Effector CD4-positive, alpha-beta T cell (primary cell): ENCODE measurements at places on chromosomes 12 and 14.

- no peak for DNase-seq
Observed at GRCh38 chr12:55682087-55682796, 25.5 kb downstream of the ITGA7 start.

DNA sequence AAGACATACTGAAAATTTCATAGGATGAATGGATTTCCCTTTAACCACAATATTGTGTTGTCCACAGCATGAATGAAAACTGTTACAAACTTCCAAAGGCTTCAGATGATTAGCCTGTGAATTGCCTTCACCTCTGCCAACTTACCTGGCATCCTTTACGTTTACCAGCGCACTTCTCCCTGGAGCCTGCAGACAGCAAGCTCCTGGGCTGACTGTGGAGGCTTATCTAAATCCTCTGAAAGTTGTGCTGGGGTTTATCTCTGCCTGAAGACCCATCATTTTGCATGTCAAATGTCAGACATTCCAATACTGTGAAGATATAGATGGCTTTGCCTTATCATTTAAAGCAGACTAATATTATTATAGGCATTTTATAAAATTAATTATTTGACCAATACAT lies 403.0 kb downstream of the SYT1 start:
- no peak for DNase-seq

DNA sequence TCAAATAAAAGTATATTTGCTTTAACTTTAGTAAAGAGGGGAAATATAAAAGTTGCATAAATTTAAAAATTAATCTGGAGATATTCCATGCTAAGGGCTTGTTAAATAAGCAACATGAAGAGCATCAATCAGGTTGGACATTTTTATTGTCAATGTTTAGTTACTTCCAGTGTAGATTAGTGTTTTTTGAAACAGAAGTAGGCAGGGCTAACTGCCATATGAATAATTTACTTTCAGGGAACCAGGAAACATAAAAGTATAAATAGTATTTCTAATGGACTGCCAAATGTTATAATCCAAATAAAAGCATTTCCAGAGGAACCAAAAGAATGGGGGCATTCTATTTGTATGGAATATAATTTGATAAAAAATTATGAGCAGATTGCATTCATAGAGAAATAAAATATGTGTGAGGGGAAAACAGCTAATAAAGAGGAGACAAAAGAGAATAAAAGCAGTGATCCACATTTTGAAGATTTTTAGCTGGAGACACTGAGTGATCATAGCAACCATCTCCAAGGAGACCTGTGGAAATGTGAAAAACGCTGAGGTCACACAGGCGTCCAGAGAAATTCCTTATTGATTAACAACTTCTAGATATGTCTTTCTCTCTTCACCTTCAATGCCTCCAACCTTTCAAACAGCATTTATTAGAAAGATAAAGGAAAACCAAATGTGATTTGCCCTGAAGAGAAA lies 70.8 kb downstream of the SRGAP1 start:
- no peak for DNase-seq

GRCh38 chr12:53623548-53624385 lies 2.4 kb downstream of the ATF7 start:
- DNase-seq = no peak

- DNase-seq = no peak
Observed at GRCh38 chr12:83092606-83093005, 405.9 kb downstream of the TMTC2 start.

DNA sequence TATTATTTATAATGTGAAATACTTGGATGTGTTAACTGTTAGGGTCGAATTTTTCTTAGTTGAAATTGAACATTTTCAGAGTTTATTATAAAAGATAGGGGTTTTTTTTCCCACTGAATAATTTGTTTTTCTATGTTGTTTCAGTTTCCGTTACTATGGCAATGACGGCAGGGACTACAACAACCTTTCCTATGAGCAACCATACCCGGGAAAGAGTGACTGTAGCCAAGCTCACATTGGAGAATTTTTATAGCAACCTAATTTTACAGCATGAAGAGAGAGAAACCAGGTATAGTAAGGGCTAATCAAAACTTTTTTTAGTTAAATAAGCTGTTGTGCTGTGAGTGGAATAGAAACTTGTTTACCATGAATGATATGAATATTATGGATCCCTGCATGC lies 35.1 kb upstream of the BMAL2 start:
- DNase-seq = no peak

- DNase-seq = no peak
Observed at GRCh38 chr14:60651086-60651795, 2.0 kb upstream of the SIX1 start.

DNA sequence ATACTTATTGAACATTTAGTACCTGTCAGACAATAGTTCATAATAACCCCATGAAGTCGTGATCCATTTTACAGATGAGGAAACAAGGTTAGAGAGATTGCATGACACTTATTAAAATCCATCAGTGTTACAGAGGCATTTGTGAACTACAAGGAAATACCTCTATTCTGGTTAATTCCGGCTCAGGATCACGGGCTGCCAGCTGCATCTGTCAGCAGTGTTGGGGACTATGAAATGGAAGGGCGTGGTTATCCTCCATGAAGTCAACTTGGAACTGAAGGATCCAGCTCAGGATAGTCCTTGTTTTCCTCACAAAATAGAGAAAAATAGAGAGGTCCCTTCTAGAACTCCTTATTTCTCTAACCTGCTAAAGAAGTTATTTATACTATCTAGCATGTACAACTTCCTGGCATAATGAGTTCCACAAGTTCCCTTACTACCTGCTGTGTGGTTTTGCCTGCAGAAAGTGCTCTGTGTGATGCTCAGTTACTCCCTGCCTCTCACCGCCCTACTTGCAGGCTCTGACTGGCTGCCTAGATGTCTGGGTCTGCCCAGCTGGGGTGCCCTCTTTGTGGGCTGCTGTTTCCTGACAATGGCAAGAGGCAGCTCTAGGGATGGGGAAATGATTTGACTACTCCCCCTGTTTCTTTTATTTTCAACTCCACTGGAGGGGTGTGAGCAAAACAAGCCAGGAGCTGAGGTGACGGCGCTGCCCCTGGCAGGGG lies 36.8 kb downstream of the PLXNC1 start:
- DNase-seq = no peak

GRCh38 chr12:53869500-53869899 lies 69.1 kb upstream of the HOXC13 start:
- DNase-seq = no peak

DNA sequence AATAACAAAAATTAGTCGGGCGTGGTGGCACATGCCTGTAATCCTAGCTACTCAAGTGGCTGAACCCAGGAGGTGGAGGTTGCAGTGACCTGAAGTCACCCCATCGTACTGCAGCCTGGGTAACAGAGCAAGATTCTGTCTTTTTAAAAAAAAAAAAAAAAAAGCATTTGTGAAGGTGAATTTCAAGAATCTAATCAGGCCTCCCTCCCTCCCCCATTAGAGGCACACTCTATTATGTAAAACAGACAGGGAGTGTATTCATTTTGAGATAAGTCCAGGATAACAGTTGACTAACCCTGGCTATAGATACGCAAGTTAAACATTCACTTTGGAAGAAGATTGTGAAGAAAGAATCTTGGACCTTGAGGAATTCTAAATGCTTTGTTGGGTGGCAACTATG lies 2.9 kb downstream of the RESF1 start:
- DNase-seq = no peak

GRCh38 chr14:83816761-83817160 lies 1713.2 kb upstream of the FLRT2 start:
- DNase-seq = no peak

DNA sequence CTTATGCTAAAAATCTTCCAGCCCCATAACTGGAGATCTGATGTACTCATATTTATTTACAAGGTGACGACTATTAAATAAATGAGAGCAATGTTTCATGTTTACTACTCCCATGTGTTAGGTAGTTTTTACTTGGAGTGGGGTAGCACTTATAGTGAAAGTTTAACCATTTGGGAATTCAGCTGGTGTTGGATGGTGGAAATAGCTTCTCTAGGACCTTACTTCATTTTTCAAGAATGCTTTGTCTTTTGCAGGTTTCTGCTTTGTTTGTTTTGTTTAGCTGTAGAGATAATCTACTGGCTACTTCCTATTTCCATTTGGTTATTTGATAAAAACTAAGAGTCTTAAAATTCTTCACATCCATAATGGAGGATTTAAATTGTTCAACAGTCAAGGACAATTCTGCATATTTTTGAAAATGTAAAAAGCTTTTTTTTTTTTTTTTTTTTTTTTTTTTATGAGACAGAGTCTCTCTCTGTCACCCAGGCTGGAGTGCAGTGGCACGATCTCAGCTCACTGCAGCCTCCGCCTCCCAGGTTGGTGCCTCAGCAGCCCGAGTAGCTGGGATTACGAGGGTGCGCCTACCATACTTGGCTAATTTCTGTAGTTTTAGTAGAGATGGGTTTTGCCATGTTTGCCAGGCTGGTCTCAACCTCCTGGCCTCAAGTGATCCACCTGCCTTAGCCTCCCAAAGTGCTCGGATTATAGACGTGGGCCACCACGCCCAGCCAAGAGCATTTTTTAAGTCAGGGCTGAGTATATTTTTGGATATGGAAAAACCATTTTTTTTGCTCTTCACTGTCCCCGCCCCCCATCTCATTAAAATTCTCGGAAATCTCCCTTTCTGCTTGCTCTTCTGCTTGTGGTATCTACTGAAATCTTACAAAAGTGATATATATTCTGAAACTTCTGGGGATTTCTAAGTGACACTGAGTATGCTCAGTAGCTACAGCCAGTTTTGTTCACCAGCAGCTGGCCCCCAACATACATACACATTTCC lies 1.4 kb upstream of the ABCD2 start:
- peak; percentile 14 for DNase-seq

DNA sequence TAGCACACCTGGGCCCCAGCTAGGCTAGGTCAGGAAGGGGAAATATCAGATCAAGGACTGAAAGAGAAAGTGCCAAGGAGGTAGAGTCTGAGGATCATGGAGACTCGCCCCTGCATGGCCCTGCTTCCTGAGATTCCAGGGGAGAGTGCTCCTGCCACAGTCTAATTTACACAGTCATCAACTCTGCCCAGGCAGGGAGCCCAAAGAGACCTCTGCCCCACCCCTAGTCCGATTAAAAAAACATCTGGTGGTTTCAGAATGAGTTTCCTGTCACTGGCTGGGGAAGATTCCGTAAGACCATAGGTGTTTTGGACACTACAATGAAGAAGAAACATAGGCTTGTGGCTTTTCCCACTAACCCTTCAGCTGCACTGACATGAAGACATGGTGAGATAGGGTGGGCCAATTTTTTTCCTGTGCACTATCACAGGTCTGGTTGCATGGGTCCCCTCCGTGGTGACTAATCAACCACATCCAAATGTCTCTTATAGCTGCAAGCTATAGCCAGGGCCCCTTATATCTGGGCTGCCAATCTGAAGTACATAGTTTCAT lies 31.5 kb upstream of the GZMB start:
- DNase-seq = no peak

DNA sequence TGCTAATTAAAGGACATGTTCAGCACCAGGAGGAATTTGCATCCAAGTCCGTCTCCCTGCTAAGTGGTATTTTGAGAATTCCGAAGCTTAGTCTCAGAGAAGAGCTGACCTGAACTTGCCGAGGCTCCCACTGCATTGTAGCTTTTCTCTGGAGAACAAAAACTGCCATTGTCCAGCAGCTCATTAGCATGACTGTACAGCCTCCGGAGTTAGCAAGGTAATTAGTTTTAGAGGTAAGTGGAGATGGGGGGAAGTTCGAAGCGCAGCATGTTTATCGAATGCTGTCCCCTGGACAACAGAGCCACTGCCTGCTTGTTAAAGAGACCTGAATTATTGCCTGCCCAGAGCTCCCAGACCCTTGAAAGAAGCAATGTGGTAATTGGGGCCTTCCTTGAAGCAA lies 160.3 kb upstream of the PELI2 start:
- no peak for DNase-seq

GRCh38 chr14:22264759-22265158 lies 324.3 kb downstream of the DAD1 start:
- no peak for DNase-seq

GRCh38 chr14:61894452-61895077 lies 132.3 kb downstream of the SNAPC1 start:
- DNase-seq = peak; percentile 19

- peak; percentile 8 for DNase-seq
Observed at GRCh38 chr12:48198672-48198971, 4.5 kb downstream of the OR10AD1 start.

DNA sequence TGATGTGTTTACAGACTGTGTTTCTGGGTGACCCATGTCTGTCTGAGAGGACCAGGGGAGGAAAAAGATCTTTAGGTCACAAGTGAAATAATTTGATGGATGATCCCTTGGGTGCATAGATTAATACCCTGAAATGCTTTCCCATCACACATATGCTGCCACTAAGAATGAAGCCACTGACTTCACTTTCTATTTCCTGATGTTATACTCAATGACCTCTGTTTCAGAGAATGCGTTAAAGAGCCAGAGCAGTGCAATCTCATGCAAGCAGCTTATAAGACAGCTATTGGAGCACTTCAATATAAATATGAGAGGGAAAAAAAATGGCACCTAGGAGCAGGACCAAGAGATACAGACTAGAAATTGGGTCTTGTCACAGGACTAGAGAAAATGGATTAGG lies 133.7 kb downstream of the KLHL28 start:
- no peak for DNase-seq

DNA sequence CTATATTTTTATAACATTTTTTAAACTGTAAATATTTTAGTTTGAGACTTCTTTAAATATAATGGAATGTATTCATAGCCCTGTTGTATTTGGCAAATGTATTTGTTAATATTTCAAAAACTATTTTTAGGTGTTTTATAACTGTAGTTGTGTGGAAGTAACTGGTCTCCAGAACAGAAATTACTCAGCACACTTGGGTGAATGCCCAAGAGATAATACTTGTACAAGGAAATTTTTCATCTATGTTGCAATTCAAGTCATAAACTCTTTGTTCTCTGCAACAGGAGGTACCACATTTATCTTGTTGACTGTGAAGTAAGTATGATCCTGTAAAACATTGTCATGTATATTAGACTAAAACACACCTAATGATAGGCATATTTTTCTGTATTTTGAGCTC lies 72.8 kb downstream of the SLCO1B3 start:
- DNase-seq = no peak

GRCh38 chr14:78022059-78022458 lies 148.1 kb upstream of the NRXN3 start:
- DNase-seq = no peak

DNA sequence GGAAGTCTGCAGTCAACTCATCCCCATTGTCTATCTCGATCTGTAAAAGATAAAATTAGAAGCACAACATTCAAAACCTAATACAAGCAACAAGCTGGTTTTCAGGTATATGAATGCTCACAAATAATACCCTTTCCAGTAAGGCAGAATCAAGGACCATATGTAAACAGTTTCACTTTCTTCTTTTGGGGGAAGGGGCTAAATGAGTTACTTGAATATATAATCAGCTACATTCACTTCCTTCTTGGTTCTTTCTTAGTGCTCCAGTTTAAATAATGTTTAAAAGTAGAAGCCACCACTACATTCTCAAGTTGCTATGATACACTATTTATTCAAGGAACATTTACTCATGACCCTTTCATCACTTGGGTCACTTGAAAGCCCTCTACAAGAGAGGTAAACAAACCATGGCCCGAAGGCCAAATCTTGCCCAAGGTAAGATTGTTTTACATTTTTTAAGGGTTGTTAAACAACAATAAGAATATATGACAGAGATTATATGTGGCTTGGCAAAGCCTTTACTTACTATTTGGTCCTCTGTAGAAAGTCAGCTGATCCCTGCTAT lies 10.3 kb downstream of the TWF1 start:
- DNase-seq = no peak

- no peak for DNase-seq
Observed at GRCh38 chr12:122999196-122999946, 18.9 kb downstream of the ARL6IP4 start.

- no peak for DNase-seq
Observed at GRCh38 chr12:100123316-100124095, 19.2 kb downstream of the BLTP3B start.

GRCh38 chr14:69886453-69887242 lies 7.4 kb downstream of the SMOC1 start:
- DNase-seq = no peak
